ENCODE measurements at places on chromosomes 5 and 9. TPM values are rescaled to one million over a fixed set of nuclear protein-coding genes. Genes with fewer than 3 reads are reported as not detected.

CDH9 gene
- total RNA-seq, result 0.53 TPM

ORM2 gene
- total RNA-seq, result not detected

EGFLAM gene
- total RNA-seq, result 17.4 TPM

KCNV2 gene
- total RNA-seq, result not detected

IFNA21 gene
- not detected for total RNA-seq

ADAMTS16 gene
- total RNA-seq, result 13.5 TPM

ARHGEF39 gene
- 4.7 TPM for total RNA-seq

PLK2 gene
- 212 TPM for total RNA-seq

SLC23A1 gene
- total RNA-seq, result not detected

DIRAS2 gene
- total RNA-seq, result 2.2 TPM
